ENCODE measurements at places on chromosomes 1 and 21. TPM values are rescaled to one million over a fixed set of nuclear protein-coding genes. Genes with fewer than 3 reads are reported as not detected.

- peak; percentile 78 for DNase-seq
Observed at GRCh38 chr21:27190601-27191000, 223.7 kb upstream of the ADAMTS5 start.

DNA sequence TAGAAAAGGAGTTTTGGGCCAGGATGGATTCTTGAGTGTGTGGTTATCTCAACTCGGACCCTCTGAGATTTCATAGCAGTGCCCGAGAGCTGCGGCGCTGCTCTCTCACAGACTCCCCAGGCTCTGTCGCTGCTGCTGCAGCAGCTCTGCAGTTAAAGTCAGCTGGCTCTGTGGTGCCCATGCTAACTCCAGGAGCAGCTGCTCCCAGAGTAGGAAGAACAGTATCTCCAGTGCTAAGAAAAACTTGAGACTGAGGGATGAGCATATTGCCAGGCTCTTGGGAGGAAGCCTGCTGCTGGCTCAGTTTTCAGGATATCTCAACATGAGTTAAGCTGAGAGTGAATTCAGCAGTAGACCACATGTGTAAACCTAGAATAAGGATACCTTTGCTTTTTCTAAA is 4.5 kb downstream of the LCE2D start:
- no peak for DNase-seq

- no peak for DNase-seq
Observed at GRCh38 chr1:191065346-191065745, 587.7 kb upstream of the BRINP3 start.

DNA sequence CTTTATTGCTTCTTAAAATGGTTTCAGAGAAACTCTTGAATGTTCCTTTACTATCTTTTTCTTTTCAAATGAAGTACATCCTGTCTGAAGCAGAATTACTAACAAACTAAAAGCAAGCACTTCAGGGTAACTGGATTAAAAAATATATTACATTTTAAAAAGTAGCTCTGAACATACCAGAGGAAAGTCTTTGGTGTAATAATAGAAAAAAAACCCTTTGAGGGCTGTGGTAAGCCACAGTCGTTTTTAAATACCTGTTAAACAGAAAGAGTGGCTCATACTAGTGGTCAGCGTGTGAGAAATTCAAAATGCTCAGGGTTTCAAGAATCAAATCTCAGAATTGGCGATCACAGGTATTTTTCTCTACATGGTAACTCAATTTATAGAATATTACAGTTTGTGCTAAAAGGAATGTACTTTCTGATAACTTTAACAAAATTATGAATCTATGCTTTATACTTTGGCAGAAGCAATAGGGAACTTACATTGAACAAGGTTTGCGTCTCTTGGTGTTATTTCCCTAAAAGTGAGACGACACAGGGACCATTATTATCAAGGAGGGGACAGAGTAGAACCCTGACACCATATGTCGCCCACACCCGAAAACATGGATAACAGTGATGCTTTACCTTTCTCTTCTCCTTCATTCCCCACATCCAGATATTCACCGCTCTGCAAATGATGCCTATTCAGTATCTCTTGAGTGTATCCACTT is 97.0 kb upstream of the DPH5 start:
- no peak for DNase-seq

GRCh38 chr1:213989002-213989855 is 1.5 kb downstream of the PROX1 start:
- no peak for DNase-seq

Gene SLC2A5
- 0.90 TPM for total RNA-seq

Gene SPRR3
- total RNA-seq = not detected

Gene HLCS
- total RNA-seq = 27.6 TPM

Gene CLIC6
- 0.18 TPM for total RNA-seq
